ENCODE measurements at places on chromosomes 12 and 14.

DNA sequence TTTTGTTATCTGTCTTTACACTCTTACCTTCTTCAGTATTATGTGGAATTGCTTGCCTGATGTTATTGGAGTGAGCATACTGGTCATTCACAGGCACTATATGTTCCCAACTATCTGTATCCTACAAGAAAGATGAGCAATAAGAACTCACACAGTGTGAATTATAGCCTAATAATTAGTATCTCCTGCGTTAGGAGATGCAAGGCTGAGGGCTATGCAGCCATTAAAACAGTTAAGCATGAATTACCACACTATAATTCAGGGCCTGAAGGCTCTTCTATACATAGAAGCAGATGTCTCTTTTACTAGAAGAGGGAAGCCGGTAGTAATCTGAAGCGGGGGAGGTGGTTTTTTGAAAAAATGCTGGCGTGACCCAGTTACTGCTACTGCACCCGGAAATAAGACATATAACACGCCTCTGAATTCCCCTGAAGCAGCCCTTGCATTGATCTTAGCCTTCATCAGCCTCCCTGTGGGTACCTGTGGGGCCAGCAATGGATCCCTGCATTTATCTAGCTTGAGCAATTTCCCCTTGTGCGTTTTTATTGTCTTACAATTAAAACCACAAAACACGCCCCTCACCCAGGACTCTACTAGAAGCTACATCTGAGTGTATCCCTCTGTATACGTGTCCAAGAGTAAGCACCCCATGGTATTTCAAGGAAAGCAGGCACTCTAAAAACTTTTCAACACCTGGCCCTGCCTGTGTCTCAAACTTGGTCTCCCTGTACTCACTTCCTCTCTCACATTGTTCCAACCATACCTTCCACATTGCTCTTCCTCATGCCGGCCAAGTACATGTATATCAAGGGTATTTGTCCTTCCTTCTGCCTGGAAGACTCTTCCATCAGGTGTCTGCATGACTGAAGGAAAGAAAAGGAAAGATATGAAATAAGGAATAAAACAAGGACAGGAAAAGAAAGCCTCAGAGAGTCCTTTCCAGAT lies 210.9 kb upstream of the ARID2 start:
- no peaks in the 10 kb centered on the region for H3K36me3 ChIP-seq
- DNase-seq, result no peak
- H3K4me1 ChIP-seq, result no peaks in the 10 kb centered on the region
- H3K27me3 ChIP-seq, result no peaks in the 10 kb centered on the region
- no peak overlapping the region for H3K27ac ChIP-seq
- H3K4me3 ChIP-seq, result no peak overlapping the region

GRCh38 chr14:23612354-23612732 lies 23.8 kb upstream of the DHRS2 start:
- 0 out of 2 replicates have a peak, but pooled peaks cover 2% of the 10 kb centered on the region for H3K27me3 ChIP-seq
- no peaks in the 10 kb centered on the region for H3K36me3 ChIP-seq
- H3K4me3 ChIP-seq, result no peak overlapping the region
- H3K27ac ChIP-seq, result no peak overlapping the region

GRCh38 chr12:102232036-102232435 lies 34.4 kb upstream of the PMCH start:
- H3K4me3 ChIP-seq, result no peak overlapping the region
- no peak for DNase-seq
- no peak overlapping the region for H3K27ac ChIP-seq
- no peaks in the 10 kb centered on the region for H3K36me3 ChIP-seq
- H3K4me1 ChIP-seq, result no peaks in the 10 kb centered on the region
- H3K27me3 ChIP-seq, result no peaks in the 10 kb centered on the region

DNA sequence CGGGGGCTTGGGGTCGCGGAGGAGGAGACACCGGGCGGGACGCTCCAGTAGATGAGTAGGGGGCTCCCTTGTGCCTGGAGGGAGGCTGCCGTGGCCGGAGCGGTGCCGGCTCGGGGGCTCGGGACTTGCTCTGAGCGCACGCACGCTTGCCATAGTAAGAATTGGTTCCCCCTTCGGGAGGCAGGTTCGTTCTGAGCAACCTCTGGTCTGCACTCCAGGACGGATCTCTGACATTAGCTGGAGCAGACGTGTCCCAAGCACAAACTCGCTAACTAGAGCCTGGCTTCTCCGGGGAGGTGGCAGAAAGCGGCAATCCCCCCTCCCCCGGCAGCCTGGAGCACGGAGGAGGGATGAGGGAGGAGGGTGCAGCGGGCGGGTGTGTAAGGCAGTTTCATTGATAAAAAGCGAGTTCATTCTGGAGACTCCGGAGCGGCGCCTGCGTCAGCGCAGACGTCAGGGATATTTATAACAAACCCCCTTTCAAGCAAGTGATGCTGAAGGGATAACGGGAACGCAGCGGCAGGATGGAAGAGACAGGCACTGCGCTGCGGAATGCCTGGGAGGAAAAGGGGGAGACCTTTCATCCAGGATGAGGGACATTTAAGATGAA lies 630 bp downstream of the FOS start:
- H3K36me3 ChIP-seq, result no peaks in the 10 kb centered on the region
- H3K27ac ChIP-seq, result peak overlapping the region; percentile 98
- no peaks in the 10 kb centered on the region for H3K4me1 ChIP-seq
- no peaks in the 10 kb centered on the region for H3K27me3 ChIP-seq
- DNase-seq, result peak; percentile 36

DNA sequence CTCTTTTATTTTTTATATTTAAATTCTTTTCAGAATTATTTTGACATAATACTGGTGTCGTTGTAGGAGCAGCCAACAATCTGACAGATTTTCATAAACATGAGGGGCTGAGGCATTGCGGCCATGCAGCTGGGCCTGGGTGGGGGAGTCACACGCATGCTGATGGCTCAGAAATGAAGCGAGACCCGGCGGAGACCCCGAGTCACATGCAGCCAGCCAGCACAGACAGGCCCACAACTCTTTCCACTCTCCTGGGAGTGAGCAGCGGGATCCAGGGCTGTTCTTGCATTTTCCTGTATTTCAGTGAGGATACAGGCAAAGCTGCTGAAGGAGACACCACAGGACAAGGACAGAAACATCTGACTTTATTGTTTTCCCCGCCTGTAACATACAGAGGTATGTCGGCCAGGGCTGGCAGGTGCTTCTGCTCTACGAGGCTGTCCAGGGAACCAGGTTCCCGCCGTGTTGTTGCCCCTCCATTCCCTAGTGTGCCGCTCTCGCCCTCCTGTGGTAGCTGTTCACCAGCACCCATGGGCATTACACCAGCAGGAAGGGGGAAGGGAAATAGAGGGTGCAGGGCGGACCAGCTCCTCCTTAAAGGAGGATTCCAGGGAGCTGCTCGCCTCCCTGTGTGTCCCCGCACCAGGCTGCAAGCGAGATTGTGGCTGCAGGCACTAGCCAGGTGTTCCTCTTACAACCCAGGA lies 30.5 kb downstream of the FZD10 start:
- H3K4me1 ChIP-seq, result no peaks in the 10 kb centered on the region
- no peak overlapping the region for H3K27ac ChIP-seq
- H3K4me3 ChIP-seq, result no peak overlapping the region
- no peak for DNase-seq

DNA sequence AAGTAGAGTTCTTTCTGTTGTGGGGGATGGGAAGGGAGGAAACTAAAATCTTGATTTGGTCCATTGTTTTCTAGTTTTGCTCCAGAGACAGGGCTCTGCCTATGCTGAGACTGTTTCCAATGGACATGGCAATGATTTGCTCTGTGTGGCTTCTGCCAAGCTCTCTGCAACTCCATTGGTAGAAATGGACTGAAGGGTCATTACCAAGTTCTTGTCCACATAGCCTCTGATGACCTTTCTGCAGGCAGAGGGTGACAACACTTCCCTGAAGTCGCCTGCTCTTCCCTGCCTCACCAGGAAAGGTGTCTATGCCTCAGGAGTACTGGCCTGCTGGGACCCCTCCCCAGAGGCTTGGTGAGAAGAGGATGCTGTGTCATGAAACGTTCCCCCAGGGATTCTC lies 39.5 kb upstream of the NOS1 start:
- DNase-seq, result no peak
- H3K4me1 ChIP-seq, result no peaks in the 10 kb centered on the region
- H3K27ac ChIP-seq, result no peak overlapping the region
- H3K4me3 ChIP-seq, result no peak overlapping the region
